ENCODE measurements at places on chromosomes 11 and 22. TPM values are rescaled to one million over a fixed set of nuclear protein-coding genes. Genes with fewer than 3 reads are reported as not detected.

GRCh38 chr22:22882033-22882717 lies 5.4 kb upstream of the IGLL5 start:
- no peak for DNase-seq

- no peak for DNase-seq
These were observed 3.7 kb downstream of the LRRC32 start for GRCh38 chr11:76666830-76667229.

- DNase-seq: peak; percentile 86
These were observed 1.6 kb downstream of the NCAM1 start for GRCh38 chr11:112962579-112963367.

- DNase-seq: peak; percentile 57
These were observed 105.1 kb downstream of the HIPK3 start for GRCh38 chr11:33362051-33362910.

DNA sequence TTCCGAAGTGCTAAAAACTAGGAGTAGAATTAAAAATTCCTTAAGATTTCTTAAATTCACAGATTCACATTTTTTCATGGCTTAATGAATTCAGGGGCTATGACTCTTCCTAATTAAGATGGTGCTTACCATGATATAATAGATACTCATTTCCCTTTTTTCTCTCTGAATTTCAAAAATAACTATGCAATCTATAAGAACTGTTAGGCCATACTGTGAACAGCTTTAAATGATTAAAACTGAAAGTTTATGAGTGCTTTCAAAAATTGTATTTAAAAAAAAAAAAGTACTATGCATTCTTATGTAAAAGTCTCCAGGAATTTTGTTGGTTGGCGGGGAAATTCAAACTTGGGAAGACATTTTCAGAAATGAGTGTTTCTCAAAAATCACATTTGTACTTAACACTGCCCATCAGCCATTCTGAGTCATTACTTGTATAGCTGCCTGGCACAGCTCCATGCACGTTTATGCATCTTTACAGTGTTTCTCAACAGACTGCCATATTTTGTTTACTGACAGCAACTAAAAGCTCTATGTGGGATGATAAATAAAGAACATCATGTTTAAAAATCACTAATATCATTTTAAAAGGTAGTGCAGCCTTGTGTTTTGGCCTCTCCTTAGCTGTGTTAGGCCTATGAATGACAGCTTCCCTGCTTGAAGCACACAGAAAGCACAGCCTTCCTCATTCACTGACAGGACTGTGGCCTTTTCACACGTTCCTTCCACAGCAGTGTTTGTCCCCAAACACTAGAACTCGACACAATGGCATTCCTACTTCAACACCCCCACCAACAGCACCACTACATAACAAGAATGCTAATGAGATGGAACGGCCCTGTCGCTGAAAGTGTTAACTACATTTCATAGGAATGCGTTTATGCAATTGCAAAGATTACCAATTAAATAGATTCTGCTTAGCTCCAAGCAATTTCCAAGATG lies 131.4 kb downstream of the DCDC1 start:
- DNase-seq: no peak

DNA sequence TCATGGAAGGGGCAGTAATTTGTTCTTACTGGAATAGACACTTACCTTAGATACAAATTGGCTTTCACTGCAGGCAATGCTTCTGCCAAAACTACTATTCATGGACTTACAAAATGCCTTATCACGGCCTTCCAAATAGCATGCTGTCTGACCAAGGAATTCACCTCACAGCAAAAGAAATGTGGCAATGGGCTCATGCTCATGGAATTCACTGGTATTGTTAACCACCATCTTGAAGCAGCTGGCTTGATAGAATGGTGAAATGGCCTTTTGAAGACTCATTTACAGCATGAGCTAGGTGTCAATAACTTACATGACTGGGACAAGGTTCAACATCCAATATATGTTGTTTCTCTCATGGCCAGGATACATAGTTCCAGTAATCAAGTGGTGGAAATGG lies 21.9 kb downstream of the OR5B21 start:
- DNase-seq: no peak

DNA sequence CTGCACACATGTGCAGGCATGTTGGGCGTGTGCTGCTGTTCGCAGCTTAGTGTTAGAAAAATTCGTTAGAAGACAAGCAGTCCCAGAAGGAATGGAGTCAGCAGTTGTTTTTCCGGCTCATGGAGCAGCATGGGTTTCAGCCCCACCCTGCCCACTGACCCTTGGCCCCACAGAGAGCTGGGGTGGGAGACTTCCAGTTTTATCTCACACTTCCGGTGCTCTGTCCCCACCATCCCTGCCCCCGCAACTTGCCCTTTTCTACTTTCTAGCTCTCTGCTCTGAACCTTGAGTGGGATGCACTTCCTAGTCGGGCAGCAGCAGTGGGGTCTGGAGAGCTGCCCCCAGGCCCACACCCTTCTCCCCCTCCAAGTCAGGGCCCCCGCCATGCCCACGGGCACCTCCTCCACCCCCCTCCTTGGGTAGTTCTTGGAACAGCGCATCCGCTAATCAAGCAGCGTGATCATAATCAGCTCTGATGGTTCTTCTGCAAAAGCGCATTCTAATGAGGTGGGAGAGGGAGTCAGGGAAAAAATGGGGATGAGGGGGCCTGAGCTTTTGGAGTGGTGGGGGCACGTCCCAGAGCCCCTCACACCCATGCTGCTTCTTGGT lies 184.4 kb downstream of the CEP164 start:
- no peak for DNase-seq

DNA sequence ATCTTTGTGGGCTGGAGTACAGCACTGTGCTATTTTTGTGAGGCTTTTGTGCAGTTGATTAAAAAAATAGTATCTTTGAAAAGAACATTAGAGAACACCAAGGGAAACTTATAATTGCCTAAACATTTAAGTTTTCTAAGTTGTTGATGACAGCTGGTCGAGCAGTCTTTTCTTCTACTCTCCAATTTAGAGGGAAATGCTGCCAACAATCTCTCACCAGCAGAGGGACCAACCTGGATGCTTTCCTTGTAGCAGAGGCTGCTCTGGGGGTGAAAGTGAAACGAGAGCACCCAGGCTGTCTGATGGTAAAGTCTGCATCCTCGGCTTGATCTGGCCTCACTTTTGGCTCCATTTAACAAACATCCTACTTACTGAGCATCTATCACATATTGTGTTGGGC lies 1286.5 kb upstream of the TENM4 start:
- peak; percentile 47 for DNase-seq

DNA sequence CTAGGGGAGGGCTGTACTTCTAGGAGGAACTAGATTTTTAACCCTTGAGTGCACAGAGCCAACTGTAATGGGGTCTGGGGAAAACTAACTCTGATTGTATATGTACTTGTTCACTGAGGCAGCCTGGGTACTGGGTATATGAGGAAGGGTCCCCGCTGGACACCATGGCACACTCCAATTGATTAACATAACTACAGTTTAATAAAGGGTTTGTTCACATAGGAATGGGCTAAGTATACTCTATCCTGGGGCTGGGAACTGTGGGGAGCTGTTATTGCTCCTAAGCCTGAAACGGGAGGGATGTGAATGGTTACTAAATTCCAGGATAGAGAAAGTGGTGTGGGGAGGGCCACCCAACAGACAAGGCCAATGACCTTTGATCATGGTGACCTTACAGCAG lies 67.6 kb downstream of the PARVA start:
- no peak for DNase-seq

GRCh38 chr11:72174302-72175070 lies 17.5 kb upstream of the FOLR1 start:
- DNase-seq: no peak

- peak; percentile 76 for DNase-seq
These were observed 15.8 kb upstream of the SYN3 start for GRCh38 chr22:33073989-33074418.

- no peak for DNase-seq
These were observed 78.1 kb upstream of the CCND1 start for GRCh38 chr11:69562816-69563215.

- no peak for DNase-seq
These were observed 187.8 kb downstream of the MIAT start for GRCh38 chr22:26845021-26845743.

DNA sequence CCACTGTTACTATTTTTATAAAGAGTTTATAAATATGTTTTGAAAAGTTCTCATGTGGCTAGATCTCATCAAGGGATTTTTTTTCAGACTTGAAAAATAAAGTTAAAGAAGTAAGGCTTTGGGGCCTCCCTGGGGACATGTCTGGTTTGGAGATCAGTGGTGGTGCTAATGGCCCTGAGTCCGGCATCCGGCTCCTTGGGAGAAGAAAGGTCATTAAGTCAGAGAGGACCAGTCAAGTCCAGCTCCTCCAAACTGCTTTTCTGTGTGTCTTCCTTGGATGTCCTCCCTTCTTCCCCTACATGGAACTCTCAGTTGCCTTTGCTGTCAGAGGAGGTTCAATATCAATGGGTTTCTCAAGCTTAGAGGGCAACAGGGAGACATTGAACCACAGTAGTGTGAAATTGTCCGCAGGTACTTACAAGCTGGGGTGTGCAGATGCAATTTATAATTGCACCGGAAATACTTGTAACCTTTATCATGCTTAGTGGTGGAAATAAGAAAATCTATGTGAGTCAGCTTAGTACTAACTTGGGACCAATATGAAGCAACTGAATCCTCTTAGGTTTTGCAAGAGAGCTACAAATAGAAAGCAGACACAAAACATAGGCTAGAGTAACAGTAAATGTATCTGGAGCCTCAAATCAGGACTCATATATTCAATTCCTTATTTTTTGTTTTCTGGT lies 144.3 kb downstream of the TEAD1 start:
- peak; percentile 93 for DNase-seq

GRCh38 chr11:77071077-77071476 lies 4.3 kb downstream of the CAPN5 start:
- DNase-seq: no peak

- DNase-seq: no peak
These were observed 38.7 kb downstream of the WNT11 start for GRCh38 chr11:76167590-76167989.

- DNase-seq: peak; percentile 41
These were observed 34.3 kb downstream of the TSPAN18 start for GRCh38 chr11:44760917-44761550.

- peak; percentile 75 for DNase-seq
These were observed 1.1 kb downstream of the CFL1 start for GRCh38 chr11:65856689-65857499.

DNA sequence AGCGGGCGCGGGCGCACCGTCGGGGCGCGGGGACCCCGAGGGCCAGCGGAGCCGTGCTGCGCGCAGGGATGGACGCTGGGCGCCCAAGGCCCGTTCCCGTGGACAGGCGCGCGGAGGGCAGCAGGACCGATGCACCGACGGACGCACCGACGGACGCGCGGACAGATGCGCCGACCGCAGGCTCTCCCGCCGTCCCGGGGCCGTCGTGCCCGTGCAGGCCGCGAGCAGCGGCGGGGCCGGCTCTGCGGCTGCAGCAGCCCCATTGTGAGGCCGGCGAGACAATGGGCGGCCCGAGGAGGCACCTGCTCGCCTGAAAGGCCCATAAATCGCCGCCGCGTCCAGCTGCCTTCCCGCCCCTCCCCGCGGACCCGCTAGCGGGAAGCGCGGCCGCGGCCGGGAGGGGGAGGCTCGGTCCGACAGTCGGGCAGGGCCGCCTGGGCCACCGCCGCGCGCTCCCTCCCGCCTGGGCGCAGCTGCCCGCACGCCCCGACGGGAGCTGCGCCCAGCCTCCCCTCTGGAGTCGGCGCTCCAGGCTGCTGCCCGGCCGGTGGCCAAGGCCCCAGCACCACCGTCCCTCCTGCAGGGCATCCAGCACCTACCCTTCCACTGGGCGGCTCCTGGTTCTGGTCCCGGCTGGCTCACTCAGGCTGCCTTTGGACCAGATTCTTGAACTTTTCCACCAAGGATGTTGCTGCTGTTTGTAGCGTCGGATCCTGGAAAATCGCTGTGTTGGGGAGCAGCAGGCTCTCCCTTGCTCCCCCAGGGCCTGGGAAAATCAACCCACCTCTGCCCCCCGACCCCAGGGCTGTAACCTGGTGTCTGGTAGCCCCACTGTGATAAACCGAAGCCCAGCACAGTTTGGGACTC lies 15.8 kb downstream of the CDKN1C start:
- DNase-seq: no peak

DNA sequence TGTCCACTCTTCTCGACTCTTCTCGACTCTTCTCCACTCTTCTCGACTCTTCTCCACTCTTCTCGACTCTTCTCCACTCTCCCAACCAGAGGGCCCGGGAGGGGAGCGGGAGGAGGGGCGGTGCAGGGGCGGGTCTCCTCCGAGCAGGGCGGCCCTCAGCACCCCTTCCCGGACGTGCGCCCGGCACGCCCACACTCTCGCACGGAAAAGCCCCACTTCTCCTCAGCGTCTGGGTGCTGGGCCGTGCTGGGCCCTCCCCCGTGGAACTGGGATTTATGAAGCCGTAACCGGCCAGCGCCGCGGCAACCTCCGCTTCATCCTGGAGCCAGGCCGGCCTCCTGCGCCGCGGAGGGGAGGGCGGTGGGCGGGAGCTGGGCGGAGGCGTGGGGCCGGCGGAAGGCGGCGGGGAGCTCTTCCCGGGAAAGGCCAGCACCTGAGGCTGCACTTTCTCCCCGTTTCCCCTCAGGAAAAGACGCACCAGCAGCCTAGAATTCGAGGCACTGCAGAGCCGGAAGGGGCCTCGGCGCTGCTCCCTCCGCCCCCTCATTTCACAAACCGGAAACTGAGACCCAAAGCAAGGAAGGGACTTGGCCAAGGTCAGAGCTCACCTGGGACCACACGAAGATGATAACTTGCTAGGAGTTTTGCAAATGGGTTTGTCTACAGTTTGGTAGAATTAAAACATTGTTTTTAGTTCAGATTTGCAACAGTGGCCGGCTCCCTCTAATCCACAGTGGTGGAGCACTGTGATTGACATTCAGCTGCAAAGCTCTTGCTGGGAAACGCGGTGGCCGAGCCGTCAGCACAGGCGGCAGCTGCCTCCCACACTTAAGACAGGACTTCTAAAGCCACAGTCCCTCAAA lies 31.6 kb upstream of the JAM3 start:
- no peak for DNase-seq

DNA sequence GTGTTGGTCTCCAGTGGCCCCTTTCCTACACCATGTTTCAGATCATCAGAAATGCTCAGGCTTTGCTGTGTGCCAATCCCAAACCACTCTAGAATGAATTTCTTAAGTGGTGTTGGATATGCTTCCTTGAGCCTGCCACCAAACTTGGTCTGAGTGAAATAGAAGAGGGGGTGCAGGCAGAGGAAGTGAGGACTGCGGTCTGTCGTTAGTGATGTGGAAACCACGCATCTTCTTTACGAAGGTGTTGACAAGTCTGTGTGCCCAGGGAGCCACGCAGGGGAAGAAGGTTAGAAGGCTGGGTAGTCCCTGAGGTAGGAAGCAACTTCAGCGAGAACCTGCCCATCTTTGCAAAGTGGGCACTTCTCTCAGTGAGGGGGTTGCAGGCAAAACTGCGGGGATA lies 187.4 kb upstream of the NAV2 start:
- no peak for DNase-seq

The WNT7B gene
- total RNA-seq: 15.0 TPM

The OR52I2 gene
- total RNA-seq: not detected

The VPREB1 gene
- total RNA-seq: not detected

The TRPM5 gene
- total RNA-seq: 0.05 TPM

The UBQLN3 gene
- total RNA-seq: not detected

The FGF19 gene
- total RNA-seq: not detected

The MS4A7 gene
- total RNA-seq: not detected

The SLC25A45 gene
- 1.9 TPM for total RNA-seq

The GRAP2 gene
- total RNA-seq: 0.33 TPM

The C22orf23 gene
- total RNA-seq: 0.32 TPM

The NUDT8 gene
- 21.5 TPM for total RNA-seq

The SEPTIN3 gene
- not detected for total RNA-seq

The AQP11 gene
- 0.48 TPM for total RNA-seq

The CRYBA4 gene
- not detected for total RNA-seq

The HEPHL1 gene
- total RNA-seq: 0.06 TPM

The SLC29A2 gene
- total RNA-seq: 0.68 TPM

All from HT1080 (cell line).